ENCODE measurements at places on chromosomes 2 and 18.
A peak's percentile ranks its signal among the peaks of the same experiment; 100 is the strongest.

GRCh38 chr18:13217466-13217961, 1.0 kb upstream of the LDLRAD4 start:
- peak; percentile 50 for DNase-seq

DNA sequence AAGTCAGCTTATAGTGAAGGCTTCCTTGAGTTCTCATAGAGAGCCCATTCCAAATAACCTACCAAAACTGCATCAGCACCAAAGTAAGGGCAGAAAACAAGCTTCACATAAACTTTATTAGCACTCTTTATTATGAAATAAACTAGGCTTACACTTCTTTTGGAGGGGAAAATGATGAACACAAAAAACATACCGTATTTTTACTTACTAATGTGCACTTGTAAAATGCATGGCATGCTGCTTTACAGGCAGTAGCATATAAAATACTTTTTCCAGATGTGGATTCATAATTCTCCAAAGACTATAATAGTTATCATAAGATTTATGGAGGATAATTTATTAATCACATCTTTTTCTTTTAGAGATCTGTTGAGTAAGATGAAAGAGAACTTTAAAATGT, 133.9 kb downstream of the OSR1 start:
- no peak for DNase-seq

DNA sequence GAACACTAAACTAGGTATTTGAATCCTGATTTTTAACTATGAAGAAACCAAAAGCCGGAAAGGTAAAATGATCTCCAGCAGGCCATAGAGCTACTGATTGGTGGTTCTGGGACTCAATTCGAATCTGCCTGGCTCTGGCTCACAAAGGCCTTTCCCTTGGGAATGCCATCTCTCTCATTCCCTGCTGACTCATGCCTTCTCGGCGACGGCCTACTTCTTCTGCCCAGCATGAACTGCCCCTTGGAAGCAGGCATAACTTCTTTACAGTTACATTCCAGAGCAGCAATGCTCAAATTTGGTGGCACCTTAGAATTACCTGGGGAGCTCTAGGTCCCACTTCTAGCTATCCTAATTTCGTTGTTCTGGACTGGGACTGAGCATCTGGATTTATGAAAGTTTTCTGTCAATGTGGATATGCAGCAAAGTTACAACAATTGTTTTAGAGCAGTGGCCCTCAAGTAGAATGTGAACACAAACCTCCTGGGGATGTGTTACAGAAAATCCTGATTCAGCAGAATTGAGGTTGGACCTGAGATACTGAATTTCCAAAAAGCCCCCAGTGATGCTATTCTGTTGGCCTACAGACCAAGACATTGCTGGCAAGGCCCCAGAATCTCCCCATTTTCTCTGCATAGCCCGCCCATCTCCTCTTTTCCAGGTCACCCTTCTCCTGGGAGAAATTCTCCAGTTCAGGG, 261.1 kb downstream of the CNTNAP5 start:
- DNase-seq, result no peak

- DNase-seq, result no peak
Observed at GRCh38 chr2:215613888-215614287, 178.0 kb upstream of the FN1 start.

- no peak for DNase-seq
Observed at GRCh38 chr2:5975401-5975800, 283.2 kb downstream of the SOX11 start.

- no peak for DNase-seq
Observed at GRCh38 chr2:3857576-3857975, 154.2 kb downstream of the DCDC2C start.

DNA sequence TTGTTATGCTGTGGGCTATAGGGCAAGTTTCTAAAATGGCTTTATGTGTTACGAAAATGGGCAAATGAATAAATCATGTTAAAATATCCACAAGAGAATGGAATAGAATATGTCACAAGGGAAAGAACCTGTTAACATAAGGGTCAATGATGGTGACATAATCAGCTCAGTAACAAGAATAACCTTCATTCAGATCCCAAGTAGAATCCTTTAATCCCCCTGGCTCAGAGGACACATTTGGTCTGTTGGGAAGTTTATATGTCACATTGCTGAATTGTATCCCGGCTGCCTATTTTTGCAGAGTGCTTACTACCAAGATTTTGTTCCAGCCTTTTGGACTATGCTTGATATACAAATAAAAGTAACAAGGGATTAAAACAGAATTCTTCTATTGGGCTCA, 13.1 kb upstream of the LGALSL start:
- no peak for DNase-seq

Data from HL-60 (cell line).